ENCODE measurements at places on chromosomes 5 and 9. TPM values are rescaled to one million over a fixed set of nuclear protein-coding genes. Genes with fewer than 3 reads are reported as not detected.

- no peak overlapping the region for H3K4me3 ChIP-seq
- no peak for DNase-seq
- no peaks in the 10 kb centered on the region for H3K36me3 ChIP-seq
- H3K4me1 ChIP-seq = no peaks in the 10 kb centered on the region
- no peaks in the 10 kb centered on the region for H3K27me3 ChIP-seq
Measured at GRCh38 chr9:78072586-78073199, 41.1 kb upstream of the GNAQ start.

DNA sequence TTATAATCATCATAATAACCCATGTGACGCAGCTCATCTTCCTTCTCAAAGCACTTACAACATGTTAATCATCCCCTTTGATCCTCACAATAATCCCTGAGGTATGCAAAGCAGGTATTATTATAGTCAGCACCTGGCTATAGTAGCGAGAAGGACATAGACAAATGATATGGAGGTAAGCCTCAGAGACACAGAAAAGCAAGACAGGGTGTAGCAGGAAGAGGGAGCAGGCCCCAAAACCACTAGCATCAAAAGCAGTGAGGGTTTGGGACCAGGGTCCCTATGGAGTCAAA, 139.2 kb upstream of the SLC30A5 start:
- no peaks in the 10 kb centered on the region for H3K36me3 ChIP-seq
- no peaks in the 10 kb centered on the region for H3K27me3 ChIP-seq
- no peak overlapping the region for H3K27ac ChIP-seq

Gene GTF2H2
- total RNA-seq = 69.7 TPM

DNA sequence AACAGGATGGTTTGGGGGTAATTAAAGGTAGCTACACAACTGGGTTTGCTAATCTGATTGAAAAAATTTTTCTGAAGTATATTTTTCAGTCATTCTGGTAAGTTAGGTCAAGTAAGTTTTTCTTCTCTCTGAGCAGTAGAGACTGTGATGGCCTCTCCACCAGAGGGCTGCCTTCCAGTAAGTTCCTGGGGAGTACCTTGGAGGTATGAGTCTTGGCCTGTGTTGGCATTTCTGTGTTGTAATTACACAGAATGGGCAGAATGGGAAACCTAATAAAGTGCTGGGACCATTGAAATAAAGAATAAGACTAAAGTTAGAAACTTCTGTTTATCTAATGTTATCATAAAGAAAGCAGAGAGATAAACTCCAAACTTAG, 430.8 kb downstream of the ARHGEF28 start:
- H3K27ac ChIP-seq = no peak overlapping the region
- no peak overlapping the region for H3K4me3 ChIP-seq
- no peaks in the 10 kb centered on the region for H3K36me3 ChIP-seq

DNA sequence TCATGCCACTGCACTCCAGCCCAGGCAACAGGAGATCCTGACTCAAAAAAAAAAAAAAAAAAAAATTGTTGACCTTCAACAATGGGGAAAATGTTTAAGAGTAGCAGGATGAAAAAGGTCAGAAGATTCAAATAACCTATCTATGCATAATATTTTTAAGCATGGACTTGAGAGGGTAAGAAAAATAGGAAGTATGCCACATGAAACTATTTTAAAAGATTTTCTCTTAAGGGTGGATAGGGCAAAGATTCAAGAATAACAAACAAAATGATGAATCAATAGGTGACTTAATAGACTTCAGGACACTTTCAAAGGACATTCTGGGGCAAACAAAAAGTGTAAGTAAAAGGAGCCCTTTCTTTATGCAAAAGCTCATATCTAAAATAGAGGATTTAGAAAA, 3.2 kb downstream of the TEX48 start:
- DNase-seq = no peak
- no peaks in the 10 kb centered on the region for H3K36me3 ChIP-seq
- no peak overlapping the region for H3K4me3 ChIP-seq
- no peaks in the 10 kb centered on the region for H3K27me3 ChIP-seq
- no peaks in the 10 kb centered on the region for H3K4me1 ChIP-seq
- no peak overlapping the region for H3K27ac ChIP-seq

Data from neural progenitor cell (in vitro differentiated cells).